ENCODE measurements at places on chromosomes 5 and 9.

- DNase-seq = no peak
Observed at GRCh38 chr9:93258818-93259489, 75.0 kb downstream of the WNK2 start.

DNA sequence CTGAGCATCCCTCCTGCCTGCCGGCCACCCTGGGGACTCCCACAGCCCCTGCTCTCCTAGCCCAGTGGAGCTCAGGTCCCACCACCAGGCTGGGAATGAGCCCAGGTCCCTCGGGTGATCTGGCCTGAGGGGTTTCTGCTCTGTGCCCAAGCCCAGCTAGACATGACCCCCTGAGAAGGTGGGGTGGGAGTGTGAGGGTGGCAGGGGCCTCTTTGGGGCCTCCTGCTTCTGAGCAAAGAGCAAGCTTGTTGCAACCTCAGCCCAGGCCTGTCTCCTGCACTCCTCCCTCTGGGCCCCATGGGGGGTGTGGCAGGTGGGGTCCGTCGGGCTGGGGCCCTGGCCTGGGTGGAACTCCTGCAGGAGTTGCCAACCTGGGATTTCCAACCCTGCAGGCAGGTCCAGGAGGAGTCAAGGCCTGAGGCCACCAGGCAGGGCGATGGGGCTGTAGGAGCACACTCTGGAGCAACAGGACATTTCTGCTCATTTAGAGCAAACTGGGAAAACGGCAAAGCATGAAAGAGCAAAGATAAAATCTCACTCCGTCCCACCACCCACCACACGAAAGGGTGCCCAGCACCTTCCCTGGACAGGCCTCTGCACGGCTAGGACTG lies 11.4 kb upstream of the NRARP start:
- DNase-seq = no peak

DNA sequence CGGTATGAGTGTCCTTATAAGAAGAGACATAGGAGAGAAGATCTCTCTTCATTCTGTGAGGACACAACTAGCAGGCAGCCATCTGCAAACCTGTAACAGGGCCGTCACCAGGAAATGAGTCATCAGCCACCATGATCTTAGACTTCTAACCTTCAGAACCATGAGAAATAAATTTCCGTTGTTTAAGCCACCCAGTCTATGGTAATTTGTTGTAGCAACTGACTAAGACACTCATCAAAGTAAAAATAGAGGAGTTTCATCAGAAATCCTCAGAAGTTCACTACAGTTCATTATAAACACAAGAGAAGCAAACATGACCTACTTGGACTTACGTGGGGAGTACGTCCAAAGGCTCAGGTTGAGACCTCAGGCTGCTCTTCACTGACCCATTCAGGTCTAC lies 357.7 kb downstream of the SEMA5A start:
- DNase-seq = no peak

DNA sequence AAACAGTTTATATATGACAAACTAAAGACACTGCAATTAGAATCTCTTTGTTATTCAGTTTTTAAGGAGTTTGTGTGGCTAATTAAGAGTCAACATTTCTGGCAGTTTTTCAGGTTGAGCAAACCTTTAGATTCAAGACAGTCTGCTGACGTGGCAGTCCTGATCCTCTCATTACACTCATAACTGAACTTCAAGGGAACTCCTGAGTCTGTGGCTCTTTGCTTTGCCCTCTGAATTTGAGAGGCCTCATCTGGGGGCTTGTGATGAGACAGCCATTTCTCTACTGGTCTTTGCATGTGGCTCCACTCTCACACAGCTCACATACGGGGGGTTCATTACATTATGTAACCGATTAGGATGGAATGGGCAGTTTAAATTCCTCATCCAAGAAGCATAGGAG lies 182.9 kb upstream of the MEF2C start:
- DNase-seq = no peak

GRCh38 chr9:3865141-3865772 lies 339.5 kb upstream of the RFX3 start:
- no peak for DNase-seq

DNA sequence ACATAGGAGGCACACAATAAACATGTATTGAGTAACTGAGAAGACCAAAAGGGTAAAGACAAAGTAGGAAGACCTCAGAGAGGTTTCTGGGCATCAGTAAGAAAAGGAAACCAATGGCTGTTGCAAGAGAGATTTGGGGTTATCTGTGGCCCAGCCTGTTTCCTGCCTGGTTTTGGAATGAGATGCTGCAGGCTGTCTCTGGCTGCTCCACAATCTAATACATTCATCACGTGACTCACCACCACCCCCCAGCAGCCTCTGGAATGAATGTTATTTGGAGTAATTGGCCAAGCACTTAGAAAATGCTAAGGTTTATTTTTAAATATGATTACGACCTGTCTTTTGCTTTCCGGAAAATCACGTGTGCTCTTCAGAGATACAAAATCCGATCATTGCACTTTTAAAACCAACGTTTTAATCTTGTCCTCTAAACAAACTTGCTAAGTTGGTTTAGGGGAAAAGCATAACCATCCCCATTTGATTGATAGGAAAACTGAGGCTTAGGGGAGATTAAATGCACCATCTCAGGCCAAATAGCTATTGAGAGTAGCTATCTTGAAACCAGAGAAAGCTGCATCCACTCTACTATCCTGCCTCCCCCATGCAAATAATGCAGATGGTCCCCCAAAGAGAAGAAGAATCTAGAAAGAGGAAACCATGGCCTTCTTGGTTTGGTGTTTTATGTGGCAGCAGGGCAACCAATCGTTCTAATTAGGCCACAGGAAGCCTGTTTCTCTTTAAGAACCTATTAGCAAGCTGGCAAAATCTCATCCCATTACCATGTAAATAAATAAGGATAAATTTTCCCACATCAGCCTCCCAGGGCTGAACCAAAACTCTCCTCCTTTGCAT lies 151.8 kb upstream of the ADRA1B start:
- DNase-seq = no peak

DNA sequence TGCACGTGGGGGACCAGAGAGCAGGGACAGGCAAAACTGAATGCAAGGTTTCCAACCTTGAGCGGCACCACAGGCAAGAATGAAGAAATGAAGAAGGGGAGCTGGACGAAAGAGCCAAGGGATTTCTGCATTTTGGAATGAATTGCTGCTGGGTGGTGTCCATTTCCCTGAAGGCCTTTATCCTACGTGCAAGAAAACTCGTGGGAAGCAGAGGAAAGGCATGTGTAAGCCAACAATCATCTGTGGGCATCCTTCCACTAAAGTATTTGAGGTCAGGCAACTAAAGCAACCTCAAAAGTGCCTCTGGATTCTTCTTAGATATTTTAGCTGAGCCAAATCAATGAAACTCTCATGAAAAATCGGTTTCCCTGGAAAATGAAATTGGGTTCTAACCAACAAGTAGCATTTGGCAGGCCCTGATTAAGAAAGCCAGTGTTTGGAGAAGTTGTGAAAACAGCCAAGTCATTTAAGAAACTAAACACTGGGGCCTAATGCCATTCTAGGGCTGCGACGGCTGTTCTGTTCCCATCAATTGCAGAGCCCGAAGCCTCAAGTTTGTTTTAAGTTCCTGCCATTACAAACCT lies 4.7 kb upstream of the TGFBI start:
- no peak for DNase-seq

DNA sequence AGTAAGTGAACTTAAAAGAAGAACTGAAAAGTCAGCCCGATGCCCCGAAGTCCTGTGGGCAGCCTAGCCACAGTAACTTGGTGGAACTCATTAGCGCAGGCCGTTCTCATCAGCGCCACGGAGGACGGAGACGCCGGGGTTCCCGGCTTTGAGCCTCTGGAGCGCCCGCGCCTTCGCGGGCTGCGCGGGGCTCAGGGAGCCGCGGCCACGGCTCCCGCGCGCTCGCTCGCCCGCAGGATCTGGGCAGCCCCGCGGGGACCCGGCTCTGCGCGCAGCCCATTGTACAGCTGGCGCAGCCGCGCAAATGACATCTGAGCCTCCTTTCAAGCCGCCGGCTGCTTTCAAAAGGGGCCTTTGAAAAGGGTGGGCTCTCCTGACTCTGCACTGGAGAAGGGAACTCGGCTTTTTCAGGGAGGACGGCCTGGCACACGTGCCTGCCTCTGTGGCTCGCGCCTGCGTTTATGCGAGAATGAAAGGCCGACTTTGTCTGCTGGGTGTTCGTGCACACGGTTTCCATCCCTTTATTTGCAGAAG lies 40.7 kb downstream of the TLR4 start:
- no peak for DNase-seq

DNA sequence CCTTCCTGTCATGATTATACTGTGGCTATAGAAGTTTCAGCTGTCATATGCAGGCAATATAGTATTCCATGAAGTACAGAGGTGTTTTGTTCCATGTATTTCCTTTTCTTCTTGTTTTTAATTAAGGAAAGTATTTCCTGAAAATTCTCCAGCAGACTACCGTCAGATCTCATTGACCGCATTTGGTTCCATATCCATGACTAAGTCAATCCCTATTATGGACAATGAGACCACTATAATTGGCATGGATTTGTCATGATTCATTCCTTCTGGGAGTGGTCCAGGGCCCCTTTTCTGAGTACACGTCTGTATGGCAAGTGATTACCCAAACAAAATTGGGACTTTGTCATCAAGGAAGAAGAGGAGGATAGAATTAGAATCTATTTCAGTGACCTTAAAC lies 283.2 kb upstream of the CLINT1 start:
- DNase-seq = no peak

DNA sequence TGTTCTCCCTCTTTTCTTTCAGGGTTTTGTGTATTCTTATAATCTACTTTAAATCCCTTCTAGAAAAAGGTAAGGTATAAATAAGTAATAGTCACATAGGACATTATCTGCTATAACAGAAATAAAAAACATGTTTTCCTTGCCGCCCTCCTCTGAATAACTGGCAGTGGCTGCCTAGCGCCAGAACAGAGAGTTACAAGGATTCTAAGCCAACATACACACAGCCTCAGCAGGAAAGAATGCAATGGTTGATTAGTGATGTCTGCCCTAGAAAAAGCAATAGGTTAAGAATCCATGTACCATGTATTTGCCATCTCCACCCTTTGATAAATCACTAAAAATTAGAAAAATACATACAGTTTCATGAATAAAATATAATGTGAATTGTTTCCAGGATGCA lies 4.9 kb downstream of the MED27 start:
- DNase-seq = no peak

DNA sequence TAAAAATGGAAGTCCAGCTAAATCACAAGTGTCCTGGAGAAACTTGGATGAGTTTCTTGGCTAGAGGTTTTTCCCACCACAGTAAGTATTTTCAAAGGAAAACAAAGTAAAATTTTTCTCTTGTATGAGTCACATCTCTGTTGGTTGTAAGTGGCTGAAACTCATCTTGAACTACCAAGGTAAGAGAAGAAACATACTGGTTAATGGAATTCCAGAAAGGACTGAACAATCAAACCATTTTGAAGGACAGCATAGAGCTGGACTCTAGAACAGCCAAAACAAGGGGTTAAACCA lies 102.8 kb upstream of the CDKN2B start:
- no peak for DNase-seq

DNA sequence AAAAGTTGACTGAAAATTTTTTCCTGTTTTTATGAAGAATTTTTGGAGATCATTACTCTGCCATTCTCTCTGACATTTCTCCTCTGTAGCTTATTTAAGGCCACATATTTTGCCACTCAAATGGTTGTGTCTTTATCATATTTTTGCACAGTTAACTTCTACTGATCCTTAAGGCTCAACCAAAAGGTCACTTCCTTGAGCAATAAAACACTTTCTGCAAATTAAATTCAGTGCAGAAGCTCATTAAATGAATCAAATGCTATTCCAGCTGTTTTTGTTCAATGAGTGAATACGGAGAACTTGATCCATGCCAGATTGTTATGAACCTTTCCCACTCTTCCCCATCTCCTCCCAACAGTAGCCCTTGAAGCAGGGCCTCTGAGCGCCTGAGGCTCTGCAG lies 93.8 kb upstream of the EPB41L4A start:
- no peak for DNase-seq

DNA sequence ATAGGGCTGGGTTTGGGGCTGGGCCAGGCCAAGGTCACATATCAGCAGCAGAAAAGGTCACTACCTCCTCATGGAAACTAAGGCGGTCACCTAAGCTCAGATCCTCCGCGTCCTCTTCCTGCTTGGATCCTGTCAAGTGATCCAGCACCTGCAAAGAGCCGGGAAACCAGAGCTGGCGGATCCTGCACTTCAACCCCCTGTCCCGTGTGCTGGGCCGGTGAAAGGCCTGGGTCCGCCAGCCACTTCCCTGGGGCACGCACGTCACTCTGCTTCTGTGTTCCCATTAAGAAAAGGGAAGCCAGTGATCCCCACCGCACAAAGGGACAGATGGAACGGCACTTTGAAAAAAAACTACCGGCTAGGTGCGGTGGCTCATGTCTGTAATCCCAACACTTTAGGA lies 61.3 kb upstream of the STXBP1 start:
- DNase-seq = no peak
